ENCODE measurements at places on chromosomes 2 and 18.
A peak's percentile ranks its signal among the peaks of the same experiment; 100 is the strongest.

DNA sequence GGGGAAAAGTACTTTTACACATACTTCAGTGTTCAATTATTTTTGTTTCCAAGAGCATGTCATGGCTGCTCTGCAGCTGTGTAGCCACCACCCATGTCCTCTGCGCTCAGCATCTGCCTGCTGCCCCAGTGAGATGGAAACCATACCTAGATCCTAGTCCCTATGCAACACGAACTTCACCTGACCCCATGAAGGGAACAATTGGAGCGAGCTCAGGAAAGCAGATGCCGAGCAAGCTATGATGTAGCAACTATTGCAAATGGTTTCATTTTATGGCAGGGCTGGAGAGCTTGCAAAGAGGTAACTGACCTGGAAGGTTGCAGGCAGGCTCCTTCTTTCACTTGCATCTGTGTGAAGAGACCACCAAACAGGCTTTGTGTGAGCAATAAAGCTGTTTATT, 1.3 kb upstream of the CCDC141 start:
- no peak for DNase-seq

DNA sequence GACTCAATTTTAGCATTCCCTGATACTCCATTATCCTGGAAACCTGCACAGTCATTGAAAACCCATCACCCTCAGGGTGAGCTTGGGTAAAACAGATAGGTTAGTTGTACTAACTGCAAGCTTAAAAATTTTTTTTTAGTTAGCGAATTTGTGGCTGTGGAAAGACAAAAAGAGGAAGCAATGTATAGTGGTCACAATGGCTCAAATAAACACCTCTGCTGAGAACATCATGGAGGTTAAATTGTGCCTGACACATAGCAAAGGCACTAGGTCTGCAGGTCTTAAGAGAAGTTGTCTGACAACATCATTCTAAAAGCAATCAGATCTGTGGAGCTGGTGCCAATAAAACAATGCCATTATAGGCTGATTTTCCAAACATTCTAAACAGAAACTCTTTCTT, 84.4 kb upstream of the CAVIN2 start:
- no peak for DNase-seq

DNA sequence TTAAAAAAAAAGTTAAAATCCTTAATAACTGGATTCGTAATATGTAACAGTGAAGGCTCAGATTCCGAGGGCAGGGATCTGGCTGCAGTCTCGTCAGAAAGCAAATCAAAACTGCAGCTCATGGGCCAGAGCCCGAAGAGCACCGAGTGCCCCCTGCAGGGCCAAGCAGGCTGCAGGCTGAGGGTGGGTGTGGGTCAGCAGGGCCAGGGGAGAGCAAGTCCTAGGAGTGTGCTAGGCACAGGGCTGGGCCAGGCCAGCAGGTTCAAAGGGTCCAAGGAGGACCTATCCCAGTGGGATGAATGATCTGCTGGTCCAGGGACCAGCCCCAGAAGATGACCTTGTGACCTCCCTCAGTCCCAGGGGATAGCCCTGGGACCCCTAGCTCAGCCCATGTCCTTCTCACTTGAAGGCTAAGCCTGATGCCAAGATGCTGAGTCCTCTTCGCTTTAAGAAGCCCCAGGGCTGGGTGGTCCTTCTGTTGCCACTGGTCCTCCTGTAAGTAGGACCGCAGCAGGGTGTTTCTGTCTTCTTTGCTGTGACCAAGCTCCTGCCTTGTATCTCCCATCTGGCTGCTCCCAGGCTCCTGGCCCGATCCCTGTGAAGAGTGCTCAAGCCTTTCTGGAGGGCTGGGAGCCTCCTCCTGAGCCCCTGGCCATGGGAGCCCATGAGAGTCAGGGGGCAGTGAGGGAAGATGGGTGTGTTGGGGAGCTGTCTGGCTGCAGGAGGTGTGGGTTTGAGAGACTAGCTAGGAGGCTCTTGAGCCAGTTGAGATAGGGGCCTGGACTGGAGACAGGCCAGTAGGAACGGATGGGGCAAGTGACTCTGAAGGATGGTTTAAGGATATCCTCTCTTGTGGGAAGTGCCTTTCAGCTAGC, 150.7 kb downstream of the DYSF start:
- no peak for DNase-seq

- DNase-seq = no peak
Observed at GRCh38 chr18:28399781-28400362, 222.9 kb upstream of the CDH2 start.

DNA sequence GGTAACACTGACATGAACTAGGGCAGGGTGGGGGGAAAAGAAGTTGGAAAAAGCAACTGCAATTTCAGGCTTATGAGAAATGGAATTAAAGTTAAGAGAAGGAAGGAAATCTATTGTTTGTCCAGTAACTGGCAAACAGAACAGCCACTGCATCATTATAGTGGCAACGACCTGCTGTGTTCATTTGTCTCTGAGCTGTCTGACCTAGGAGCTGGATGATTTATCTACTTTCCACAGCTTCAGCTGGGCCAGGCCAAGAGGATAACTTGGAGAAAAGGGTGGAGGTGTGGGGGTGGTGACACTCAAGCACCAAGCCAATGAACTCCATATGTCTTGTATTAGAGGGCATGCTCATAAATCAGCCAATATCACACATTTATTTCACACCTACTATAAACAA, 291.5 kb upstream of the KLHL29 start:
- no peak for DNase-seq

GRCh38 chr2:37418956-37419355, 74.5 kb downstream of the QPCT start:
- no peak for DNase-seq

DNA sequence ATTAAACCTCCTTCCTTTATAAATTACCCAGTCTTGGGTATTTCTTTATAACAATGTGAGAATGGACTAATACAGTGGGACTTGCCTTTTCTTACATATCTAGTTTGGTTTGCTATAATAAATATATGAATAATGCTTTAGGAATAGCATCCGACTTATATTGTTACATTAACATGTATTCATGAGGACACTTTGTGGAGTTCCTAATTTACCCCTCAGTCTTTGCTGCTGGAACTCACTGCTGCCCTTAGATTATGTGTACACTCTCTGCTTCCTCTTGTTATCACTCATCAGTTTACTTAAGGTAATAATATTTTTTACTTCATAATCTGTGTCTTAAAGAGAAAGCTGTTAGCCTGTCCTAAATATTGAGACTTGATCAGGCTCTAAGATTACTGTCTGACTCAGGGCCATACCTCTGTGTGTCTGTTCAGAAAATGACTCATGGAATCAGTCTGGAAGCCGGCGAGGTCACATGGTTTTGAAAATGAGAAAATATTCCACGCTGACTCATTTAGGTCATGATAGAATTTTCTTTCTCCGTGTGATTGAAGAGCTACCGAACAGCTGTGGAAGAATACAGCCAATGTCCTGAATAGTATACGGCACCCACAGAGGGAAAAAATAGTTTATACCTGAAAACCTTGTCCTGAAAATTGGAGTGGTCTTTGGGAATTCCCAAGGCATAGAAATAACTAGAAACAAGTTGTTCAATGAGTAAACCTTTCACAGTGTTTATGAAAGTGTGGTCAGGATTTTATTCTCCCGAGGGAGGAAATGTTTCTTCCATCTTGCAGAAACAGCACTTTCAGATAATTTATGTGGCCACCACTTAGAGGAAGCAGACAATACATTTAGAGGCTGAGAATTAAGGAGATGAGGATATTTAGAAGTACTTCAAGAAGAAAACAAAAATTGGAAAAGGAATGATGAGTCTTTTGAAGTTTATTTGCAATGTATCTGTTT, 156.4 kb downstream of the DSEL start:
- DNase-seq = no peak

DNA sequence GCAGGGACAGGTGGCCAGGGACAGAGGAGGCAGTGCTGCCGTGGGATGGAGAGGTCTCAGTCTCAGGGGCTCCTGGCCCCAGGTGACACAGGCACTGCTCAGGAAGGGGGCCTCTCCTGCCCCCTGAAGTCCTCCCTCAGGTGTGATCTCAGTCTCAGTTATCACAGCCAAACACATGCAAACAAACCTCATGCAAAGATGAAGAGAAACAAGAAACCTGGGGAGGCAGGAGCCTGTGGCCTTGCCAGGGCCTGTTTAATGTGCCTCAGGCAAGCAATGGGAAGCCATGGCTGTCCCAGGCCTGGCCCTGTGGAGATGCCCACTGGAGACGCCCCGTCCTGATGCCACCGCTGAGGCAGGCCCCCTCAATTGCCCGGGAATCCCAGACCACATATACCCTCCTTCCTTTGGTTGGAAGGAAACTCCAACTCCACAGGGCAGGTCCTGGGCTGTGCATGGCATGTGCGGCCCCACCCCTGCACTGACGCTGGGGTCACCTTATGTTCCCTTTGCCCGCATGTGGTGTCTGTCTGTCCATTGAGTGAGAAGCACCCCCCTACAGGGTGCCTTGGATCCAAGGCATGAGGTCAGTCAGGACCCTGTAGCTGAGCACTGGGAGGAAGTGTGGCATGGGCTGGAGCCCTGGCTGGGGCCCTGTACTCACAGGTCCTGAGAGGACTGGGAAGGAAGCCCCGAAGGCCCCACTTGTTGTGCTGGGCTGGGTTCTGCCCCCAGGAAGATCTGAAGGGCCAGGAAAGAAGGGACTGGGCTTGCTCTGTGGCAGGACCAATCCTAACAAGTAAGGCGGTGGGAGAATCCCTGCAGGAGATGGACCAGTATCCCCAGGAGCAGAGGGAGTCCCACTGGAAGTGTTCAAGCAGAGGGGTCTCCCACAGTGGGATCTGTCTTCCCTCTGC, 68.8 kb upstream of the RAB6C start:
- DNase-seq = no peak

DNA sequence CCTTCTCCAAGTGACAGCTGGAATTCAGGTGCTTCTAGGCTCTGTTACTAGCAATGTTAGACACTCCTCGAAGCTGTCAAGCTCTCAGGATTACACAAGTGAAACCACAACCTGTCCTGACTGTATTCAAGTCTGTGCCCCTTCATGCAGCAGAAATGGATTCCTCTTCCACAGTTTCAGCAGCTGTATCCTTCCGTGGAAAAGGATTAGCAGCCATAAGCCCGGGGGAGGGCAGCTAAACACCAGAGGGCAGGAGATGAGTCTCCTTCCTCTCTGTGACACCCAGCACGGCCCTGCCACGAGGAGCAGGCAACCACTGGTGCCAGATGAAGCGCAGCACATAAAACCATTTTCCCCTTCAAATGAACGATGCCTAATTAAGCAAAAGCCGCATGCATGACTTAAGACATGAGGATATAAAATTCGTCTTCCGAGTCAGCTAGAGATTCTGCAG, 1.2 kb downstream of the ST3GAL5 start:
- peak; percentile 61 for DNase-seq

GRCh38 chr2:79547568-79547967, 34.7 kb downstream of the CTNNA2 start:
- DNase-seq = no peak

- DNase-seq = no peak
Observed at GRCh38 chr2:241571821-241572620, 13.5 kb downstream of the BOK start.

DNA sequence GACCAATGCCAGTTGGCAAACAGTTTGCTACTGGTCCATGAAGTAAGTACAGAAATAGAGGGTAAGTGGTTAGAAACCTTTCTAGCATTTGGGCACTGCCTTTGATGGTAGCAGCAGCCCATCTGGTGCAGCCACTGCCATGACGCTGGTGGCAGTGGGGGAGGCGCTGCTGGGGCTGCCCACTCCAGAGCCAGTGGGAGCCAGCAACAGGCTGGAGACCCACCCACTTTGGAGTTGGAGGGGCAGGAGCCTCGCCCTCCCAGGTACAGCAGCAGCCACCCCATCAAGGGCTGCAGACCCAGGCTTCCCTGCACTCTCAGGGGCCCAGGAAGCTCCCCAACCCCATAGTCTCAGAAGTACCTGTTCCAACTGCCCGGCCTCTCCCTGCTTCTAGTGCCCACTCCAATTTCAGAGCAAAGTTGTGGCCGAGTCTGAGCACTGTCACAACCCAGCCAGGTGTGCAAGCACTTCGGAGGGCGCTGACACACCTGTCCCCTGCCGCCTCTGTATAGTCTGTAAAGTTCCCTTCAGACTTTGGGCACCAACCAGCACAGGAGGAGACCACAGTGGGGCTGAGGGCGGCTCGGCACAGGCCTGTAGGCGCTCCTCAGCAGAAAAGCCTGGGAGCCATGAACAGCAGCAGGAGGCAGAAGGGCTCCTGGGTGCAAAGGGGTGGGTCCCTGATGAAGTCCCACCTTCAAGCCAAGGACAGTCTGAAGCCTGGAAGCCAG, 125.6 kb upstream of the CCDC150 start:
- DNase-seq = no peak

GRCh38 chr2:102971701-102972100, 209.9 kb downstream of the TMEM182 start:
- no peak for DNase-seq

DNA sequence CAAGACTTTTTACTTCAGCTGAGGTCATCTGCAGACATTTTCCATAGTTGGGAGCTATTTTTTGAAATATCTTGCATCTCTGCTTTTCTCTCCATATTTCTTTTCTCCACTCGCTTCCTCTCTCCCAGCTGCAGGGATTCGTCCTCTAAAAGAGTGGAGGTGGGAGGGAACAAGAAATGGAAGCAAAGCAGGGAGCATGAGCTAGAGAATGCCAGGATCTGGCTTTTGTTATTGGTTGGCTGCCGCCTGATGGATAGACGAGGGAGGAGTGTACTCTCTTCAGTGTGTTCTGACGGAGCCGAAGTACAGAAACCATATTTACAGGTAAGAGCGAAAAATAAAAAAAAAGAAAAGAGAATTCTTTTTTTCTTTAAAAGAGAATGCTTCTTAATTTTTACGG, at the start of gene CSRNP3:
Gene CSRNP3 (plus strand): TSS at position 282 of the 400 bp plus-strand sequence. CDS start 125,368 bp downstream, outside the sequence.
- no peak for DNase-seq

GRCh38 chr2:29952973-29953372, 31.6 kb upstream of the ALK start:
- DNase-seq = no peak

GRCh38 chr2:18050001-18050400, 171.5 kb downstream of the KCNS3 start:
- no peak for DNase-seq

- DNase-seq = no peak
Observed at GRCh38 chr18:48022021-48022420, 91.6 kb upstream of the SMAD2 start.

DNA sequence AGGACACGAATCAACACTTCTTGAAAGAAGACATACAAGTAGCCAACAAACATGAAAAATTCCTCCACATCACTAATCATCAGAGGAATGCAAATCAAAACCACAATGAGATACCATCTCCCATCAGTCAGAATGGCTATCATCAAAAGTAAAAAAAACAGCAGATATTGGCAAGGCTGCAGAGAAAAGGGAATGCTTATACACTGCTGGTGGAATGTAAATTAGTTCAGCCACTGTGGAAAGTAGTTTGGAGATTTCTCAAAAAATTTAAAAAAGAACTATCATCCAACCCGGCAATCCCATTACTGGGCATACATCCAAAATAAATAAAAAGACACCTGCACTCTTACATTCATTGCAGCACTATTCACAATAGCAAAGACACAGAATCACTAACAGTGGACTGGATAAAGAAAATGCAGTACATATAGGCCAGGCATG, 78.7 kb downstream of the GRB14 start:
- no peak for DNase-seq

- DNase-seq = no peak
Observed at GRCh38 chr18:65737471-65737955, 13.3 kb upstream of the CDH7 start.

Measured in inflammatory macrophage (primary cell).